Stimulated activated CD4-positive, alpha-beta T cell treated with anti-CD3 and anti-CD28 coated beads, TNF-alpha, amount 100 ng/mL, for 24 hours (primary cell): ENCODE measurements at places on chromosomes 16 and 17.

DNA sequence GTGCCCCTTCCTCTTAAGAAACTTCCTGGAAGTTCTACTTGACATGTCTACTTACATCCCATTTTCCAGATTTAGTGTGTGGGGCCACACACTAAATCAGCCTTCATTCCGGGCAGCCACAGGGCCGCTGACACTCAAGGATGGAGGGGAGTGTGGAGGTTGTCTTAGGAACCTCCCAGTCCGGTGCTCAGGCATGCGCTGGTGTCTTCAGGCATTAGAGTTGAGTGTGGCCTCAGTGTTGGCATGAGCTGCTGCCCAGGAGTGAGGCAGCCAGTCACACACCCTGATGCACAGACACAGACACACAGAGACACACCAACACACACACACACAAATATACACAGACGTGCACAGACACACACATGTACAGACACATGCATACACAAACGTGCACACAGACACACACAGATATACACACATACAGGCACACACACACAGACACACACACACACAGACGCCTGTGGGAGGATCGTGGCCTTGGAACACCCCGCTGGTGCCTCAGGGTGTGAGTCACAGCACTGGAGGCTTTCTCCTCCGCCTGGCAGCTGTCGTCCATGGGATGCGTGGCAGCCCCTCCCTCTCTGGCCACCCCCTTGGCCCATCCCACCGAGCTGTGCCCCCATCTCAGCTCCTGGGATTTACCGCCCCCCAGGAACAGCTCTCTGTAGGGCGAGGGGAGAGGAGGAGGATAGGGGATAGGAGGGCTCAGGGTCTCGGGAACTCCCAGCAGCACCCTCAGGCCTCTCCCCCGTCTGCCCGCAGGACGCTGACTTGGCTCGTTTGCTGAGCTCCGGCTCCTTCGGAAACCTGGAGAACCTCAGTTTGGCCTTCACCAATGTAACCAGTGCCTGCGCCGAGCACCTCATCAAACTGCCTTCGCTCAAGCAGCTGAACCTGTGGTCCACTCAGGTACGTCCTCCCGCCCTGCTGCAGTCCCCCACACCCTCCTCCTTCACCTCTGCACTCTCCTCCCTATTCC, 75.6 kb upstream of the PLCG2 start:
- DNase-seq: no peak

- DNase-seq: peak; percentile 46
Observed at GRCh38 chr16:48123104-48123788, 32.5 kb downstream of the ABCC12 start.

DNA sequence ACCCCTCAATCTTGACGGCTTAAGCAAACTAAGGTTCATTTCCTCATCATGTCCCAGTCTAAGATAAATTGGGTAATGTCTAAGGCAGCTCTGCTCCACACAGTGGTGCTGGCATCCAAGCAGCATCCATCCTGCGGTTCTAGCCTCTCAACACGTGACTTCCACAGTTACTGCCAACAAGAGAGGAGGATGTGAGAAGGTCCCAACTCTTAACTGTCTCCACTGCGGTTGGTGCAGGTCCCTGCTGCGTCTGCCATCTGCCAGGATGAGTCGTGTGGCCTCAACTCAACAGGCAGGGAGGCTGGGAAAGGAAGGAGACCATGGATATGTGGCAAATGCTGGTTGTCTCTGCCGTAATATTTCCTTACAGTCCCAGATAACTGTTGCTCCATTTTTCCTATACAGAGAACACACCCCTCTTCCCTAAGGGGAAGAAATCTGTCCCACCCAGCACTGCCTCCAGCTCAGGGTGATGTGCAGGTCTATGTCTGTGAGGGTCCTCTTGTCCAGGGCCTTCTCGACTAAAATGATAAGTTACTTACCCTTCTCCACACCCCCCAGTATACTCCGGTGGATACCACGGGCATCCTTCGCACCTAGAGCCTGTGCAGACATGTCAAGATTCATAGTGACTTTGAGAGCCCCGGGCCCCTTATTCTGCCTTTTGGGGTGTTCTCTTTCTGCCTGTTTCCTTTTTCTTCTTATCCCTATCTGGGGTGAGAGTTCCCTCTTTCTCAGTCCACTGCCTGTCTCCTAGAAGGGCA, 64.7 kb downstream of the KCNJ18 start:
- no peak for DNase-seq

DNA sequence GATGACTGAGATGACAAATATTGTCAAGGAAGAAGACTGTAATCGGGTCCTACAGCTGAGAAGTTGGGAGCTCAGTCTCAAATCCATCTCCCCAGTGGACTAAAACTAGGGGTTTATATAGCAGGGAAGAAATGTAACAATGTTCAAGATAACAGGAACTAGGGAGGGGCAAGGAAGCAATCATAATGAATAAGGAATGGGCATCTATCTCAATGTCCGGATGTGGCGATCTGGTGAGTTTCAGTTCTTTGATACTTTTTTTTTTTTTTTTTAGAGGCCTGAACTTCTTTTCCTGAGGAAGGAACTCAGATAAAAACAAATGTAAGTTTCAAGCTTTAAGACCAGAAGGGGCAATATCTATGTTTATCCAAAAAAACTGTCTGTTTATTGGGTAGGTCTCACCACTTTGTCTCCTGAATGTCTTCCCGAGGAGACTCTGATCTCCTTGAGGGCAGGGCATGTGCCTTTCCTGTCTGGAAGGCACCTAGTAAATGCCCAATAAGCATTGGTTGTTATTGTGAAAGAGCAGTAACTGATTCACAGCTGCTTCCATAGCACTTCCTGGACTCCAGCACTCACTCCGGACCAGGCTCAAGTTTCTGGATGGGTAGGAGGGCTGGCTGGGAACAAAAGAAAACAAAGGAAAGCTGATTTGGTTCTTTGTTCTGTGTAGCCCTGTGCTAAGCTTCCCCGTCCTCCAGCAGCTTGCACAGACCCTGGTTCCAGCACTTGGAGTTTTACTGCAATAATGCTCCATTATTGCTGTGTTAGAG, 51.9 kb downstream of the MEOX1 start:
- no peak for DNase-seq

- DNase-seq: no peak
Observed at GRCh38 chr16:72195609-72196008, 23.7 kb upstream of the PMFBP1 start.
